ENCODE measurements at places on chromosomes 1 and 21. TPM values are rescaled to one million over a fixed set of nuclear protein-coding genes. Genes with fewer than 3 reads are reported as not detected.

DNA sequence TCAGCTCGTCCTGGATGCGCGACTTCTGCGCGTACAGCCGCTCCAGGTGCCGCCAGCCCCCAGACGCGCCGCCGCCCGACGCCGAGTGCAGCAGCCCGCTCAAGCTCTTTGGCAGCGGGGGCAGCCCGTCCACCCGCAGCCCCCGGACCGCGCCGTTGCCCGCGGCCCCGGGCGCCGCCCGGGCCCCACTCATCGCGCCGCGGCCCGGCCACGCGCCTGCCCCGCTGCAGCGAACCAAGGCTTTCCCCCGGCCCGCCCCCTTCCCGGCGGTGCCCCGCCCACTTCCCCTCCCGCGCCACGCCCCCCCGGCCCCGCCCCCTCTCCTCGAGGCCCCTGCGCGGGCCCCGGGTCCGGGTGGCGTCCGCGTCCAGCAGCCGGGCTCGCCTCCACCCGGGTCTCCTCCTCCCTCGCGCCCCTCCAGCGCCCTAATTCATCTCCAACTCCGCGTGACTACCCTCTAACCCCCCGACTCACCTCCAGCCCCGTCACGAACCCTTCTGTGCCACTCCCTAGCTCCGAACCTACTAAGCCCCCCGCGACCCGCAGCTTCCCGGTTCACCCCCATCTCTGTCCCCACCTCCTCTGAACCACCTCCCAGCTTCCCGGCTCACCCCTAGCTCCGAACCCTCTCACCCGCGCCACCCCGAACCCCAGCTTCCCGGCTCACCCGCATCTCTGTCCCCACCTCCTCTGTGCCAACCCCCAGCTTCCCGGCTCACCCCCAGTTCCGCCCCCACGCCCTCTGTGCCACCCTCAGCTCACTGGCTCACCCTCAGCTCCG lies at the start of gene FAM89A:
TSS of gene FAM89A (minus strand) at position 236 of the 781 bp plus-strand sequence. CDS start at position 193, 43 bp downstream.
- DNase-seq, result peak; percentile 75

GRCh38 chr1:62294261-62294660 lies 25.0 kb downstream of the KANK4 start:
- DNase-seq, result no peak

- no peak for DNase-seq
Measured at GRCh38 chr1:168921629-168922028, 184.9 kb upstream of the ATP1B1 start.

- no peak for DNase-seq
Measured at GRCh38 chr1:59055908-59056719, 240.8 kb upstream of the FGGY start.

The ZBTB8A gene
- 2.5 TPM for polyA plus RNA-seq

The RGS13 gene
- polyA plus RNA-seq, result 0.04 TPM

The TSPAN2 gene
- polyA plus RNA-seq, result 1.1 TPM

The TMEM269 gene
- polyA plus RNA-seq, result 0.07 TPM

The CHODL gene
- polyA plus RNA-seq, result 0.51 TPM
